ENCODE measurements at places on chromosomes 4 and X. TPM values are rescaled to one million over a fixed set of nuclear protein-coding genes. Genes with fewer than 3 reads are reported as not detected.

Gene F8A3
- total RNA-seq, result 3.0 TPM

Gene MGAT4D
- not detected for total RNA-seq

Gene TMEM31
- not detected for total RNA-seq

Gene BGN
- total RNA-seq, result 63.9 TPM

Gene FGG
- total RNA-seq, result not detected

Gene PNCK
- not detected for total RNA-seq

Gene RENBP
- 13.7 TPM for total RNA-seq

Gene STARD8
- 20.7 TPM for total RNA-seq

Gene MAGEA2
- not detected for total RNA-seq

DNA sequence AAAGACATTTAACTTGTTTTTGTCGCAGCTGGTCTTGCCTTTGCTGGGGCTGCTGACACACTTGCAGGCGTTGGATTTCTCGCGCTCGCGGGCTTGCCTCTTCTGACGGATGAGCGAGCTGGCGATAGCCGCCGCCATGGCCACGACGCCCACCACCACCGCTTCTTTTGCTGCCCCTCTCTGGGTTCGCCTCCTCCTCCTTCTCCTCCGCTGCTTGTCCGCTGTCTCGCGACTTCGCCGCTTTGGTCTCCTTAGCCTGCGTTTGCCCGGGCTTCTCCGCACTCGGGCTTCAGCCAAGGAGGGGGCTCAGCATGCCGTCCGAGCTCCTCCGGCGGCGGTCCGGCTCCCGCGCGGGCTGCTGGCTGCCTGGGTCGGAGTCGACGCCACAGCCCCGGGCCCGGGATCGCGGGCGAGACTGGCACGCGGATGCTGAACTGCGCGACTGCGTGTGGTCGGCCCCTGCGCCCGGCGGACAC is 613 bp downstream of the FGF13 start:
- DNase-seq, result no peak

- no peak for DNase-seq
Observed at GRCh38 chr4:55866973-55867574, 13.6 kb downstream of the EXOC1 start.

GRCh38 chr4:145181091-145181501 is 707 bp upstream of the OTUD4 start:
- DNase-seq, result no peak

DNA sequence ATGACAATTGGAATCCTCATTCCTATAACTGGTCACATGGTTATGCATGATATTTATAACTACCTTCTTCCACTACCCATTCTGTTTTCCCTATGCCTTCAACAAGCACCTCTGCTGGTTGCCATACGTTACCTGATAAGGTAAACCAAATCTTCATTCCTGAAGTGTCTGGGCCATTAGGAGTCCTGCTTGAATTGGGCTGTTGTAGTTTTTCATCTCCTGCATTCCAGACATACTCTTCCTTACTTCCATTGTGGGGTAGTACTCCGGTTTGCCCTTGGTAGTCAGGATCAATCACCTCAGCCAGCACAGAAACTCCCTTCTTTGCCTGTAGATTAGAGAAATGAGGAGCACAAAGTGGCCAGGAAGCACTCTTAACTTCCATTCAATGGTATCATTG is 109.1 kb upstream of the LANCL3 start:
- no peak for DNase-seq

GRCh38 chr4:15893962-15894361 is 44.6 kb downstream of the FGFBP1 start:
- no peak for DNase-seq

DNA sequence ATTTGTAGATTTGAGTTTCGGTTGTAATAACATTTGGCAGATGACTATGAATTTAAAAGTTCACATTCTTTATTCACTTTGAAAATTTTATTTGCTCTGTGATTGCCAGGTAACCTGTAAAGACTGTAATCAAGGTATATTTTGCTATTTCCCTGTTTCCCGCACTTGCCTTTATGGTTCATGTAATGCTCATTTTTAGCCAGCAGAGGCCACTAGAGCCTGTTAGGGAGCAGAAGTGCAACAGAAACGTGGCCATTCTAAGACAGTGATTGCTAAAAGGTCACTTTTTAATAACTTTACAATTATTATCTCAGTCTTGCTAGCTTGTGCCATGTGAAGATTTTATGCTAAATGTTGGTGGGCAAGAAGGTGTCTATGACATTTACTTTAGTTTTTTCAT is 12.4 kb downstream of the YIPF6 start:
- DNase-seq, result no peak

DNA sequence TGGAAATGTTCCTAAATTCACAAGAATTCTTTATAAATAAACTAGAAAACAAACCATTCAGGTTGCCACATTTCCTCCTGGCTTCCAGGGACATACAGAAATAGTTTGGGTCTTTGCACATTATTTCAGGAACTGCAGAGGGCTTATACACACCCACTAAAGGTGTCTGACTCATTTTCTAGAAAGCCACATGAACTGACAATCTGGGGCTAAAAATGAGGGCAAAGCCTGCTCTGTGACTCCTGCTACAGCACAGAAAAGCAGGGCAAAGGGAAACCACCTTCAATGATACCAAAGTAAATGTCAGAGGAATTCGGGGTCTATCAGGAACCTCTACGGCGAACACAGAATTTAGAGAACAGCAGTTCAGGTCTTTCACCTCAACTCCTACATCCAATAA is 112.2 kb upstream of the MAP3K15 start:
- no peak for DNase-seq

DNA sequence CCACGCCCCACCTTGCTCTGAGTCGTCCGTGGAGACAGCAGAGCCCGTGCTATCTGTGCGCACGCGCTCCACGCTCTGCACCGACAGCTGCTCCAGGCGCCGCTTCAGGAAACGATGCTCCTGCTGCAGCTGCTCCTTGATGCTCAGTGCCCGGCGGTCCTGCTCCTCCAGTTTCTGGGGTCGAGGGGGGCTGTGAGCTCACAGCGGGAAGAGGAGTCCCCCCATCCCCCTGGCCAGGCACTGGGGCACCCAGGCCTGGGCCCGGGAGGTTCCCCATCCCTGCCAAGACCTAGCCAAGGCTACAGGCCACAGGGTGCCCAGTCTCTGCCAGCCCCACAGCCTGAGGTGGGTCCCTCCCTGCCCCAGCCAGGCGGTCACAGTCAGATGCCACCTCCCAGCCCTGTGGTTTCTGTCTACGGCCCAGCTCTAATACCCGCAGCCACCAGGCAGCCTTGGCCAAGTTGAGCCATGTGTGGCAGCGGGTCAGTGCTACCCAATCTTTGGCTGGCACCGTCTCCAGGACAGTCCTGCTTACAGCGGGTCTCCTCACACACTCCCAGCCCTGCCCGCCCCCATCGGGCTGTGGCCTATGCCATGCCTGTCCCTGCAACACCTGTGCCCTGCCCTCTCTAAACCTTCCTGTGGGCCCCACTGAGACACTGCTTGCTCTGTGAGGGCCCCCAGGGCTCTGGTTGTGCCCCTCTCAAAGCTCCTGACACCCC is 9.3 kb upstream of the HAUS3 start:
- no peak for DNase-seq

GRCh38 chrX:23785580-23785979 is 2.6 kb downstream of the SAT1 start:
- DNase-seq, result no peak

DNA sequence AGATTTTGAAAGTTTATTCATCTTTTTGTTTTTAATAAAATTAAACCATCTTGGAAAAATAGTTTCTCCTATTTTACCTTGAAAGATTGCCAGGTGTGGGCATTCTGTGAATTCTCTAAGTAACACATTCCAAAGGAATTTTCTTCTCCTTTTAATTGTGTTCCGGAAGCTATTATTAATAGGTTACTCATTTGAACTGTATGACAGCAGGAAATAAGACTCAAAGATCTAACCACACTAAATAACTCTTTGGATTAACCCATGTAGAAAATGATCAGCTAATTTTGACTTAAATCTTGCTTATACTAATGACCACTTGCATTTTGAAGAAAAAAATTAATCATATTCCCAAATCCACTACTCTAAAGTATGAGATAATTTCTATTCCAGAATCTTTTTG is 17.6 kb upstream of the CCNI start:
- DNase-seq, result no peak

DNA sequence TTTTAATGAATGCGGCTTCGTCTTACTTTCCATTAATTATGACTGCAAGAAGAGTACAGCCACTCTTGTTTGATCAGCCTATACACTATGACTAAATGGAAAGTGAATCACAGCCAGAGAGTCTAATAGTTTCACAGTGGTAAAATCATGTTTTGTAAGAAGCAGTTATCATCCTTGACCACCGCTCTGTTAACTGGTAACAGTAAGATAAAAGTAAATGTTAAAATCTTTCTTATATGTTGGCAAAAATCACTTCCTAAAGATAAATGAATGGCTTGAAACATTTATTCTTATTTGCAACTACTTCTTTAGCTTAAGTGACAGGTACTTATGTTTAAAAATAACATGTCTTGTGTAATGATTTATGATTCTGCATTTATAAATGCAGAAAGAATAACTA is 13.2 kb downstream of the GALNT7 start:
- no peak for DNase-seq

- DNase-seq, result no peak
Observed at GRCh38 chr4:8532245-8532781, 47.9 kb upstream of the GPR78 start.

GRCh38 chr4:93748373-93749291 is 79.9 kb upstream of the ATOH1 start:
- no peak for DNase-seq

DNA sequence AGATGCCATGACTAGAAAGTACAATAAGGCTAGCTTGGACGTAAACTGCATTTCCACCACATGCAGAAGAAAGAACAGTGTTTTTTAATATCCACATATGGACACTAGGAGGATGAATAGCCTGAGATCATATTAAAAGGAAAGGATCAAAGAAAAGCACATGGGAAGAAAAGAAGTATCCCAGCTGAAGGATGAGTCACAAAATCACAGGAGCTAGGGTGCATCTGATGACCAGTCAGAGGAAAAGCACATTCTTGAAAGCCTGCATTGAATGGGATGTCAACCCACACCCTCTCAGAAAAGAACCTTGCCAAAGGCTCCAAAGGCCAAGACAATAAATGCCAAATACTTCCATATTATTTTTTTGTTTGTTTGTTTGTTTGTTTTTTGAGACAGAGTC is 56.8 kb upstream of the PRDX4 start:
- no peak for DNase-seq

DNA sequence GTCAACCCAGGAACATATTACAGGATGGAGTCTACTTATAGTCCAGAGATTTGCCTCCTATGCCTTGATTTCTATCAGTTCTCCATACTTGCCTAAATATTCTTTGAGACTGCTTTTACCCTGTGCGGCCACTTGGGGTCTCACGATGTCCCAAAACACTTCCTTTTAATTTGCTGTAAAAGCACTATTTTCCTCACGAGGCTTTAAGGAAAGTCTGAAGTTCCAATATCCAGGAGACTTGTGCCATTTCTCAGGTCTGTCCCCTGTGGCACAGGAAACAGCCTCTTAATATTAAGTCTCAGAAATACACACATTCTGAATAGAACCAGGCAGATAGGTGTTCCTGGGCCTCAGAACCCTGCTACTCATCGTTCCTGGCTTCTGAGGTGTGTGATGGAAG is 142.9 kb downstream of the TMEM164 start:
- no peak for DNase-seq

DNA sequence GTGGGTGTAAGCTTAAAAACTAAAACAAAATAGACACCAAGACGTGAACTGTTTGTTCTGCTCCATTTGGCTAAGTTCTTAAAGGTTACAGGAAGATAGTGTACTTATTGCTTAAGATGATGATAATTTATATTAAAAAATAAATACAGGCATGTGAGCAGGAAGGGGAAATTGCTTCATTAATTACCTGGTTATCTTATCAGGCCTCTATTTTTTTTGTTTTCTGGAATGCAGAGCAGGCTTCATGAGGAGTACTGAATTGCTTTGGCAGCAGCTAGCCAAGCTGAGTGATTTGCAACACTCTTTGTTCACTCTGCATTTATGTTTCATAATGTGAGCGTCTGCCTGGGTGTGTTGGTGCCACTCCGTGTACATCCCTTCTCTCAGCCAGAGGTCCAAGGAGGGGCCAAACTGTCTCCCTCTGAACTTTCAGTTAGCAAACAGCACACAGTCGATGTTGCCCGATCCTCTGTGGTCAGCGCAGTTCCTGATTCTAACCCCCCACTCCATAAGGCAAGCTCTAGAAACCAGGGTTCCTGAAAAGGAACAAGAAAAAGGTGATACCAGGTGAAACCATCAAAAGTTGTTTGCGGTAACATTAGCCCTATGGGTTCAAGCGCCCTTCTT is 348.2 kb downstream of the SPRY1 start:
- no peak for DNase-seq

GRCh38 chr4:25439918-25440477 is 62.9 kb downstream of the ANAPC4 start:
- peak; percentile 32 for DNase-seq
